ENCODE measurements at places on chromosomes 6 and 20.

DNA sequence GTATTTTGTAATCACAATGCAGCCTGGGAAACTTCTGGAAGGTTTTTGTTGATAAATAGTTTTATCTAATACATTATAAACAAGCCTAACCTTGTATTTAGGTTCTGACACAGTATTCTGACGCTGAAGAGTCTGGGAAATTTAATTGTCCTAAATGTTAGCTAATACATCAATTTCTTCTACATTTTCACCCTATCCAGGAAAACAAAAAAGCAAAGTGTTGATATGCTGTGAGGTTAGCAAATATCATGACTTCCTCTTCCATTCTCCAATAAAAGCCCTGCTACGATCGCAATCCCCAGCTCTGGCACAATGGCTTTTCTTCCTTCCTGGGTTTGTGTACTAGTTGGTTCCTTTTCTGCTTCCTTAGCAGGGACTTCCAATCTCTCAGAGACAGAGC lies at the start of gene C6orf58:
C6orf58 (plus strand) TSS at position 301 of the 400 bp plus-strand sequence; CDS start at position 313, 12 bp downstream.
- DNase-seq, result no peak

DNA sequence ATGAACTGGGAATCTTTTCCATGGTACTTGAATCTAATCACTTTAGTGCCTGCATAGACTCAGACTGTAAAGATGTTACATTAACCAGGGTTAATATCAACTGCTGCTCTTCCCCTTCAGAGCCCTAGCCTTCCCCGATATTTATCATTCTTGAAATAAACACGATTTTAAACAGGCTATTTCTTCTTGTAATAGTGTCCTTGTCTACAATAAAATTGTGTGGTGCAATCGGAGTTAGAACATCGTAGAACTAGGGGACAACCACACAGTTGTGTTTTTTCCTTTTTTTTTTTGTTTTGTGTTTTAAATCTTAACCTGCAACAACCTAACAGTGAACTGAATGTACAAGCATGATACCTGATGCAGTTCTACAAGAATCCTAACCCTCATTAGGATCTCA lies 4.5 kb downstream of the GJA1 start:
- DNase-seq, result no peak

- DNase-seq, result no peak
Observed at GRCh38 chr6:7155871-7156579, 48.3 kb downstream of the RREB1 start.

DNA sequence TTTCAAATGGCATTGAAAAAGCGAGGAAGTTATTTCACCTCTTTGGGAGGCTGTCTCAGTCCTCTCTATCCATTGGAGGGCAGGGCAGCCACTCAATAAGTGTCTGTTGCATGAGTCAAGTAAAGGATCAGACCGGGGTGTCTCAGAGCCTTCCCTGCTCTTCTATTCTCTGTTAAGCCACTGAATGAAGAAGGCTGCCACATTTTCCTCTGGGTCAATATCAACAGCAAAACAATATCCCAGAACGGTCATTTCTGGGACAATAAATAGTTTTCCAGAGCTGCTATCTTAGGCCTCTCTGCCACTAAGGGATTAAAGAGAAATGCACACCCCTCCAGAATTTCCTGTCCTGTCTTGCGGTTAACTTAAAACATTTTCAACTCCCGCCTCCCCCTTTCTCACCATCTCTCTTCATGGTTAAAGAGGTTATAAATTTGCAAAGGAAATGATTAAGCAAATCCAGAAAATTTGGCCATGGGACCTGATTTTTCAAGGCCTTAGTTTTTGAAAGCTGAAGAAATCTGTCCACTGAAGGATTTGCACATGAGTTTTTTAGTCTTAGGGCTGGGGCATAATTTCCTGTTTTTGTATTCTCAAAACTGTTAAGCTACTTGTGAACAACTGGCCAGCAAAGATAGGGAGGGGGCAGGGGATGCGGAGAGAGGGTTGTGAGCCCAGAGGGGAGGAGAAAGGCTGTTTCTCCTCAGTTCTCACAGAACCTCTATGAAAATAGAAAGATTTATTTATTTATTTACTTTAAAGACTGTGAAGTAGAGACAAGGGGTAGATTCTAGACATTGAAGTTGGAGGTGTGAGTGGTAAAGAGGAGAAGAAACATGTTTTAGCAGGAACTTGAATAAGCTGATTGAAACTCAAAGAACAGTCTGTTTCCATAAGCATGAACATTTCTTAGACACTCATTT lies 135.7 kb downstream of the BCAS1 start:
- no peak for DNase-seq

DNA sequence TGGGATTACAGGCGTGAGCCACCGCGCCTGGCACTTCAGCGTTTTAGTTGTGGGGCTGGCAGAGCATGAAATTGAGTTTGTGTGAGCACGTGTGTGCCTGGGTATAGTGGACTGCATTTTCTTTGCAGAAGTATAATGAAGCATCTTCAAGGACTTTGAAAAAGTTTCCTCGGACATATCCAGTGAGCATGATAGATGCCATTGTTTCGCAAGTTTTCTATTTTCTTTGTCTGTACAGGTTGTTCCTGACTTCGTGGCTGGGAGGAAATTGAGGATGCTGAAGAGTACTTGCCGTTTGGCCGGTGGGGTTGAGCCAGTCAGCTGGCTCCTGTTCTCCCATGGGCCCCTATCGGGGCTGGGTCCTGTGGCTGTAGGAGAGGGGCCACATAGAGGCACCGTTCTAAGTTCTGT lies 55.9 kb downstream of the RREB1 start:
- DNase-seq, result no peak

- no peak for DNase-seq
Observed at GRCh38 chr20:58081846-58082245, 146.6 kb downstream of the ANKRD60 start.

GRCh38 chr20:50471231-50471630 lies 39.0 kb upstream of the PTPN1 start:
- DNase-seq, result no peak

GRCh38 chr6:30411515-30412207 lies 66.7 kb downstream of the RPP21 start:
- peak; percentile 77 for DNase-seq

DNA sequence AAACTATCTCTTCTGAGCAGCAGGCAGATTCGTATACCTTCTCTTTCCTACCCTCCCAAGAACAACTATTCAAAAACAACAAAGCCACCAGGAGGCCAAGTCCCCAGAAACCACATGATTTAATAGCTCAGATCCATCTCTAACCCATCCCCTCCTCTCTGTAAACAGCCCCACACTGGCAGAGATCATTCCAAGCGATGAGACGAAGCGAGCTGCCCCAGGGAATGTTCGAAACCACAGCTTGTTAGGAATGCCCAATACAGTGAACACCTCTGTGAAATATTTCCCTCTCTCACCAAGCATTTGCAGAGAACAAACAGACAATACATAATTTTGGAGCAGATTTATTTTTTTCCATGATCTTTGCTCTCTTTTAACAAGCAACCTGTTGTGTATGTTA lies 231.8 kb downstream of the SOD2 start:
- DNase-seq, result no peak

DNA sequence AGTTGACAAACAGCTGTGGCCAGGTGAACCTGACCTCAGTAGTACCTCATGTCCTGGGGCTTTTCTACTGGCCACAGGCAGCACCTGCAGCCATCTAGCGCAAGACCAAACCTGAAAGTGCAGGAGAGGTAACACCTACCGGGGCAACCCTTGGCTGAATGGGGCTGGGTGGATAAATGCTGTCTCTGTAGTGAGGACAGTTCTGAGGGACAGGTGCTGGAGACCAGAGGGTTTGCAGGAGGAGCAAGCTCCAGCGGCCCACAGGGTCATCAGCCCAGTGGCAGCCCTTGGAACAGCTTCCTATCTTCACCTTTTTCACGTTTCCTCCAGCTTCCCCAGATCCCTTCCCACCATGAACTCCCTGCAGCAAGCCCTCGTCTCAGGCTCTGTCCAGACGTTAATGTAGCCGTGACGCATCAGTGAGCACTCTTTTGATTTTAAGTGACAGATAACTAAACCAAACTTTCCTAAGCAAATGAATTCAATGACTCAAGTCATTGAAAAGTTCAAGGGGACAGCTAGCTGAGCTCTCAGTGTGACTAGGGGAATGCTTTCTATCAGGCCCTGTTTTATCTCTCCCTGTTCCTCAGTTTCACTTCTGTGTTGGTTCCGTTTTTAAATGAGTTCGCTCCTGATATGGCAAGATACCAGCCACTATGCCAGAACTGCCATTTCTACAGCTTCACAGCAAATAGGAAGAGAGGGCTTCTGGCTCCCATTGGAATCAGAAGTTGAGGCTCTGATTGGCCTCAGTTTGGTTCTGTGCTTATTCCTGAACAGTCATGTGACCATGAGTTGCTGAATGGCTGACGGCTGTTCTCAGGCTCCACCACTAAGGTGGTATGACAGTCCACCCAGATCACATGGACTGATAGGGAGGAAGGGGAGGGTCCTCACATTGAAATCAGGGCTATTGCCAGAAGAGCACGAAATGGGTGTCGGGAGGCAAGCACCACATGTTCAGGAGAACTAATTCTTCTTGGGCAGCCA lies 12.1 kb upstream of the PFDN4 start:
- DNase-seq, result no peak

- no peak for DNase-seq
Observed at GRCh38 chr6:113668641-113669408, 188.3 kb upstream of the MARCKS start.

DNA sequence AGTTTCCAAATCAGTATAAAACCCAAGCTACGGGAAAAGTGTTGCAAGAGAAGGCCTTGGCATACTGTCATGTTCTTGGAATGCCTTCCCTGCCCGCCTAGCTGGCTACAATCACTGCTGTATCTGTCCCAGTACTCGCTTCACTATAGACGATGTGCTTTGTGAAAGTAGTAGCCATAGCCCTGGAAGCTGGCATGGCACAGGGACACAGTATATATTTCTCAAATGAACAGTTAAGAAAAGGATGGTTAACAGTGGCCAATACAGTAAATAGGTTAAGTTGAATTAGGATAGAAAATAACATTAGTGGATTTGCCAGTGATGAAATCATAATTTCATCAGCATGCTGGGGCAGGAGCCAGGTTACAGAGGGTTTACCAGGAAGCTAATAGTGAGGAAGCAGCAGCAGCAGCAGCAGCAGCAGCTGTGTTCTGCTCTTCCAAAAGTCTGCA lies 499.3 kb downstream of the CDKAL1 start:
- DNase-seq, result no peak

GRCh38 chr6:106745824-106746582 lies 116.6 kb downstream of the QRSL1 start:
- DNase-seq, result no peak

DNA sequence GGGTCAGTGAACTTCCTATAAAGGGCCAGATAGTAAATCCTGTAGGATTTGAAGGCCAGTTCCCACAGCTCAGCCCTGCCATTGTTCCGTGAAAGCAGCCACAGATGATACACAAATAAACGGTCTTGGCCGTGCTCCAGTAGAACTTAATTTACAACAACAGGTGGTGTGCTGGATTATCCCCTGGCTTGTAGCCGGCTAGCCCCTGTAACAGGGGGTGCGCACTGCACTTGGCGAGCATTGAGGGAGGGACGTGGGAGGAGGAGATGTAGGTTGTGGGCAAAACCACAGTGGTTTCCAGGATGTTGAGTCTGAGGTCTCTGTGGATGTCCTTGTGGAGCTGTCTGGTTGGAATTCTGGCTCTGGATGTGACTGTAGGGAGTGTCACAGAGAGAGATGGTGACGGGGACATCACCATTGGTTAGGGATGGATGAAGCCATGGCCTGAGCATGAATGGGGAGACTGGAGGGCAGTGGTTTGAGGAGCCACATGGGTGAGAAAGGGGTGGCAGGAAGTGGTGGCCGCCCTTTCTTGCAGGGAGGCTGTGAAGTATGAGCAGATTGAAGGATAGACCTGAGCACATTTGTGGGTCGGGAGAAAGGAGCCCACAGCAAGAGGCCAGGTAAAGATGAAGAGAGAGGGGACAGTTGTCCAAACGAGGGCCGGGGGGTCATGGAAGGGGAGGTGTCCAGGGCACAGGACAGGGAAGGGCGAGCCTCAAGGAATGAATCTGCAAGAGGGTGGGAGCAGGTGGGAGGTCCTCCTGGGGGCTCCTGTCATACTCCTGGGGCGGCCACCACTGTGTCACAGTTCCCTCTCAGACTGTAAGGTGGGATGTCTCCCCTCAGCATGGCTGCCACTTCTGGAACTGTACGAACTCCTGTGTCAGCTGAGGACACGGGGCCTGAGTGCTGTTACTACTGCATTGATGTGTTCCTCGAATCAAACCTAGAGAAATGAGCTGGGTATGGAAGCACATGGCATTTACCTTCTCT lies 53.6 kb downstream of the CDH26 start:
- DNase-seq, result peak; percentile 28

DNA sequence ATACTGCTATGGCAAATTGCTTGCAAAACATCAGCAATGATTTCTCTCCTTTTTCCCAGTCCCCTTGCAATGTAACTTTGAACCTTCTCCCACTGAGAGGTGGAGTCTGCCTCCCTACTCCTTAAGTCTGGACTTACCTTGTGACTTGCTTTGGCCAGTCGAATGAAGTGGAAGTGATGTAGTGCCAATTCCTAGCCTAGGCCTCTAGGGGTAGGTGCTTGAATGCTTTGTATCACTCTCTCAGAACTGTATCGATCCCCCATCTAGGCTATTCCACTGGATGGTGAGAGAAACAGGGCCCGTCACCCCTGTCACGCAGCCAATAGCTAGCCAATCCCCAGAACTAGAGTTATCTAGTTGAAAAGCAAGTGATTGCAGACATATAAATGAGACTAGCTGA lies 238.6 kb downstream of the BTBD3 start:
- DNase-seq, result no peak

DNA sequence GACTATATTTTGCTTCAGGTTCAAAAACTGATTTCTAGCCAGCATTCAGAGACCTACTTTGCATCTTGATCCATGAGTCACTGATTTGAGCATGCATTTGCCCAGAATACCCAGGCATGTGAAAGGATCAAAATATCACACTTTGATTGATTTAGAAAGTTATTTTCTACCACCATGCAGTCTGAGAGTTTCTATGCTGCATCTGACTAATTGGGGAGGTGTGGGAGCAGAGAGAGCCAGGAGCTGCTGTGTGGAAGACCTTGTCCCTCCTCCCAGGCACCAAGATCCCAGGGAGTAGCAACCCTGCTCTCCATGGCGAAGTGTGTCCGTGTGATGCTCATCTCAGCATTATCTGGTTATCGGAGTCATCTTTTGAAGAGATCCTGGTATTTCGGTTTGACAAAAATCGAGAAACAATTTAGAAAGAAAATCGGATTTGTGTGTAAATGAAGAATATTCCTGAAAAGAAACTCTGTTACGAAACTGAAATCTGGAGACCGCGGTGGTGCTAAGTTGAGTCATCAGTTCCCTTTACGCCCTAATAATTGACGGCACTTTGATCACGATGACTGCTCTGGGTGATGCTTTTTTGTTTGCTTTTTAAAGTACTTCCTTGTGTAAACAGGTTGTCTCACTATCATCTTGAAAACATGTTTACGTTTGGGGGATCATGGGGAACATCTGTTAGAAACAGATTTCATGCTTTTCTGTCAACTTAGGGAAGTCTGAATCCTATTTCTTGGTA lies 193.4 kb downstream of the BACH2 start:
- DNase-seq, result no peak

- DNase-seq, result no peak
Observed at GRCh38 chr20:20567712-20568111, 144.7 kb downstream of the RALGAPA2 start.

Measured in CD8-positive, alpha-beta T cell (primary cell).